ENCODE measurements at places on chromosomes 11 and 22.

DNA sequence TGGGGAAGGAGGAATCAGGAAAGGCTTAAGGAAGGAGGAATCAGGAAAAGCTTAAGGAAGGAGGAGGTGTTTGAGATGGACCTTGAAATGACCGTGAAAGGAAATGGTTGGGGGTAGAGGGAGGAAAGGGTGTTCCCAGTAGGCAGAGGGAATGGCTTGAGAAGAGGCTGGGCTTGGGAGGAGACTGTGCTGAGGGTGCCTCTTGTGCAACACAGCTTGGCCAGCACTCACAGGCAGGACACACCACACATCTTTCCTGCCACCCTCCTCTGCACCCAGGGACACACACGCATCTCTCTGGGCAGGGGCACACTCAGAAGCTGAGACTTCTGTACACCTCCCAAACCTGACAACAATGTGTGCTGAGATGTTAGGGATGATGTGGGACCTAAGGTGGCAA lies 151.4 kb downstream of the FBXO7 start:
- no peak overlapping the region for H3K27ac ChIP-seq
- no peak for DNase-seq
- H3K27me3 ChIP-seq, result no peaks in the 10 kb centered on the region
- H3K4me1 ChIP-seq, result peaks cover 21% of the 10 kb centered on the region

GRCh38 chr11:83047515-83048225 lies 24.0 kb downstream of the RAB30 start:
- H3K27me3 ChIP-seq, result no peaks in the 10 kb centered on the region
- H3K4me3 ChIP-seq, result no peak overlapping the region
- H3K36me3 ChIP-seq, result no peaks in the 10 kb centered on the region
- DNase-seq, result peak; percentile 82

GRCh38 chr11:44310206-44310462 lies 195 bp upstream of the ALX4 start:
- peaks cover 41% of the 10 kb centered on the region for H3K36me3 ChIP-seq
- H3K27me3 ChIP-seq, result no peaks in the 10 kb centered on the region
- no peak for DNase-seq
- H3K4me3 ChIP-seq, result peak overlapping the region; percentile 82

GRCh38 chr11:37184326-37184725 lies 586.3 kb upstream of the RAG2 start:
- no peak overlapping the region for H3K4me3 ChIP-seq
- no peak for DNase-seq
- no peaks in the 10 kb centered on the region for H3K27me3 ChIP-seq
- no peaks in the 10 kb centered on the region for H3K36me3 ChIP-seq
- no peaks in the 10 kb centered on the region for H3K4me1 ChIP-seq

DNA sequence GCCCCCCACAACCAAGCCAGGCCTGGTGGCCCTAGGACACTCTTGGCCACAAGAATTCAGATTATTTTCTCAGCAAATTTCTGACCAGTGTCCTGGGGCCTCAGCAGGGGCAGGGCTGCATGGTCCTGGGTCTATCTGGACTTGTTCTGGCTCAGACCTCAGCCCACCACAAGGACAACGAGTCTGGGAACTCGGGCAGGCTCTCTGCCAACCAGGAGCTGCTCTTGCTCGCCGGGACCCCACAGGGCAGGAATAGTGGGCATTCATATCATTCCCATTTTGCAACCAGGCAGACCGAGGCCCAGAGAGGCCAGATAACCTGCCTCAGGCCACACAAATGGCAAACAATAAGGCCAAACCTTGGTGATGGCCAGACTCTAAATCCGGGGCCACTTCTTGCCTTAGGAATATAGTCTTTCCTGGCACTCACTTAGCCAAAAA lies 75.4 kb upstream of the WNT7B start:
- peaks cover 61% of the 10 kb centered on the region for H3K4me1 ChIP-seq
- peak overlapping the region; percentile 63 for H3K4me3 ChIP-seq
- DNase-seq, result peak; percentile 65
- H3K27me3 ChIP-seq, result no peaks in the 10 kb centered on the region
- peak overlapping the region; percentile 55 for H3K27ac ChIP-seq

GRCh38 chr11:69393865-69394233 lies 87.6 kb upstream of the LINC01488 start:
- H3K4me1 ChIP-seq, result peaks cover 28% of the 10 kb centered on the region
- DNase-seq, result no peak
- H3K27me3 ChIP-seq, result no peaks in the 10 kb centered on the region

GRCh38 chr22:27318516-27318915 lies 483.0 kb downstream of the MN1 start:
- DNase-seq, result no peak
- H3K27me3 ChIP-seq, result peaks cover 3% of the 10 kb centered on the region
- no peak overlapping the region for H3K27ac ChIP-seq
- H3K36me3 ChIP-seq, result no peaks in the 10 kb centered on the region

DNA sequence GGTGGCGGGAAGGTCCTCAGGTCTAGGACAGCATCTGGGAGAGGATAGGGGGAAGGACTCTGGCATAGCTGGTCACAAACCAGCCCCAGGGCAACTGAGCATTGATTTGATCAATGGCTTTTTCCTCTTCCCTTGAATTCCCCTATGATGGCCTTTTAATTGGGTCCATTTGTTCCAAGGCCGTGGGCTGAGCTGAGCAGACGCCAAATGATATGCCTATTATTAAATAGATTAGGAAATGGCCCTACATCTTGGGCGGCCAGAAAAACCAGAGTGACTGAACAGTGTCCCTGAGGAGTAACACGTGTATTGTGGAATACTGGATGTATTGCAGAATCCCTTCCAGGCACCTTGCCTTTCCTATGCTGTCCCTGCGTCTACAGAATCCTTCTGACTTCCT lies 26.7 kb upstream of the P2RY6 start:
- no peak overlapping the region for H3K27ac ChIP-seq
- no peaks in the 10 kb centered on the region for H3K27me3 ChIP-seq
- no peak overlapping the region for H3K4me3 ChIP-seq
- H3K36me3 ChIP-seq, result no peaks in the 10 kb centered on the region

DNA sequence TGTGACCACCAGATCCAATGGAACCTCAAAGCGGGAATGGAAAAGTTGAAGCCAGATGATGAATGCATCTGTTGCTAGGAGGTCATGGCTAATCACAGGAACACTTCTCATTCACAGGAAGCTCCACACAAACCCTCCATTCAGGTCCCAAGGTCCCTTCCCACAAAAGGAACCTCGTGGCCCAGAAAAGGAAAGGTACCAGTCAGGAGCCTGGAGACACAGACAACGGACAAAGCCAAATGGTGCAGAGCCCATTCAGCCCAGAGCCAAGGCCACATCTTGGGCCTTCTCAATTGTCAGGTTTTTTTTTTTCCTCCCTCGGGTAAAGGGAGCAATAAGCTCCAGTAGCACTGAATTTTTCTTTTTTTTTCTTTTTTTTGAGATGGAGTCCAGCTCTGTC lies 87.0 kb downstream of the FAM168A start:
- H3K27me3 ChIP-seq, result no peaks in the 10 kb centered on the region
- peaks cover 9% of the 10 kb centered on the region for H3K4me1 ChIP-seq
- no peaks in the 10 kb centered on the region for H3K36me3 ChIP-seq
- H3K27ac ChIP-seq, result no peak overlapping the region

DNA sequence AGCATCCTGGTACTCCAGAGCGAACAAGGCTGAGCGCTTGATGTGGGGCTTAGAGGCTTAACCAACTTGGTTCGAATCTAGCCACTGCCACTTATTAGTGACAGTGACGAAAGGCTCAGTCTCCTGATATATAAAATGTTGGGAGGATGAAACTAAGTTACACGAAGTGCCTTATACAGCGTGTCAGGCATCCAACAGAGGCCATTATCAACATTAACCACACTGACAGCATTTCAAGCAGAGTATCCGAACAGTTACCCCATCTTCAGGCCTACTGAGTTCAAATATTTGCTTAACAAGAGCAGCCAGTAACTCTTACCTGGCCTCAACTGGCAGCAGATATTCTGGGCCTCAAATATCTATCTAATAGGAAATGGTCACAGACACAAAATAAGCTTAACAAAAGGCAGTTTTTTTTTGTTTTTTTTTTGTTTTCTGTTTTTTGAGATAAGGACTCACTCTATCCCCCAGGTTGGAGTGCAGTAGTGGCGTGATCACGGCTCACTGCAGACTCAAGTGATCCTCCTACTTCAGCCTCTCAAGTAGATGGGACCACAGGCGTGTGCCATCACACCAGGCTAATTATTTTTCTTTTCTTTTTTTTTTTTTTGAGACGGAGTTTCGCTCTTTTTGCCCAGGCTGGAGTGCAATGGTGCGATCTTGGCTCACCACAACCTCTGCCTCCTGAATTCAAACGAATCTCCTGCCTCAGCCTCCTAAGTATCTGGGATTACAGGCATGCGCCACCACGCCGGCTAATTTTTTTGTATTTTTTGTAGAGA lies 2.9 kb downstream of the SERPIND1 start:
- H3K4me3 ChIP-seq, result no peak overlapping the region
- H3K27ac ChIP-seq, result peak overlapping the region; percentile 26
- peaks cover 12% of the 10 kb centered on the region for H3K4me1 ChIP-seq
- no peaks in the 10 kb centered on the region for H3K27me3 ChIP-seq
- no peak for DNase-seq

DNA sequence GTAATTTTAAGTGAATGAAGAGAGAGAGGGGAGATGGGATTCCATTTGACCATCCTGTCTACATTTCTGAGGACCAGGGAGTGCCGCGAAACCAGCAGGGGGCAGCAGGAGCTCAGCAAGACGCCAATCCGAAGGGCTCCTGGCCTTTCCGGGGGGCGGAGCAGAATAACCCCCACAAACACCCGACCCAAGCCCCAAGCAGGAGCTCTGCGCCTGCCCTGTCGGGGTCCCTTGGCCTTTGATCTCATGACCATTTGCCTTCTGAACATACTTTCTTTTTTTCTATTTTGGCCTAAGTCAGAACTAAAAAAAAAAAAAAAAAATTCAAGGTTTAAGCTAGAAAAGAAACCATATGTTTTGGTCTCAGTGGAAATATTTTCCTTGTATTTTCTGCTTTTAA lies 21.9 kb upstream of the SCN2B start:
- H3K27ac ChIP-seq, result no peak overlapping the region
- no peaks in the 10 kb centered on the region for H3K36me3 ChIP-seq
- DNase-seq, result peak; percentile 22
- H3K4me1 ChIP-seq, result no peaks in the 10 kb centered on the region
- H3K4me3 ChIP-seq, result no peak overlapping the region
- no peaks in the 10 kb centered on the region for H3K27me3 ChIP-seq

GRCh38 chr11:31977343-31977742 lies 113.5 kb upstream of the RCN1 start:
- no peaks in the 10 kb centered on the region for H3K4me1 ChIP-seq
- no peak overlapping the region for H3K27ac ChIP-seq
- no peak for DNase-seq
- no peaks in the 10 kb centered on the region for H3K27me3 ChIP-seq

GRCh38 chr11:72410956-72411355 lies 23.4 kb downstream of the CLPB start:
- H3K27me3 ChIP-seq, result no peaks in the 10 kb centered on the region
- H3K36me3 ChIP-seq, result no peaks in the 10 kb centered on the region
- H3K4me1 ChIP-seq, result no peaks in the 10 kb centered on the region
- DNase-seq, result no peak
- no peak overlapping the region for H3K27ac ChIP-seq

DNA sequence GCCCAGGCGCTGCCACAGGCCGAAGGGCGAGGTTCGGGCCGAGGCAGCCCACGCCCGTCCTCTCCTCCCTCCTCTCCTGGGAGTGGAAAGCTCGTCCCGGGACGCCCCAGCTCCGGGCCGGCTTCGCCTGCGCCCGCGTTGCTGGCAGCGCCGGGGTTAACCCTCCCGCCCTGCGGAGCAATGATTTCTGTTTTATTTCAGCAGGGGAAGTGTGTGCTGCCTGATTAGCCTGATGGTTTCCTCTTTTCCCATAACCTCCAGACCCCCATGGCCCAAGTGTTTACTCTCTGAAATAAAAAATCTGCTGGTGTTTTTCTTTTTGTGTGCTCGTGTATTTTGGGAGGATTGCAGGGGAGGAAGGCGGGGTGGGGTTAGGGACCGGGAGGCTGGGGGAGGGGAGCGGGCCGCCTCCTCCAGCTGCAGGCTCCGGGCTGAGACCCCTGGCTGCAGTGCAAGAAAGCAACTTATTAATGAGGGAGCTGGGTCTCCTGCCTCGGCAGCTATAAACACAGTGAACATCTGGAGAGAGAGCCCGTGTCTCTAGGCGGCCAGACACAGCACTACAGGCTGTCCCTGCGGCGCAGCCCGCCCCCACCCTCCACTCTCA lies 38.6 kb downstream of the ETS1 start:
- no peaks in the 10 kb centered on the region for H3K27me3 ChIP-seq
- no peak for DNase-seq
- no peak overlapping the region for H3K27ac ChIP-seq
- no peaks in the 10 kb centered on the region for H3K36me3 ChIP-seq
- no peaks in the 10 kb centered on the region for H3K4me1 ChIP-seq

DNA sequence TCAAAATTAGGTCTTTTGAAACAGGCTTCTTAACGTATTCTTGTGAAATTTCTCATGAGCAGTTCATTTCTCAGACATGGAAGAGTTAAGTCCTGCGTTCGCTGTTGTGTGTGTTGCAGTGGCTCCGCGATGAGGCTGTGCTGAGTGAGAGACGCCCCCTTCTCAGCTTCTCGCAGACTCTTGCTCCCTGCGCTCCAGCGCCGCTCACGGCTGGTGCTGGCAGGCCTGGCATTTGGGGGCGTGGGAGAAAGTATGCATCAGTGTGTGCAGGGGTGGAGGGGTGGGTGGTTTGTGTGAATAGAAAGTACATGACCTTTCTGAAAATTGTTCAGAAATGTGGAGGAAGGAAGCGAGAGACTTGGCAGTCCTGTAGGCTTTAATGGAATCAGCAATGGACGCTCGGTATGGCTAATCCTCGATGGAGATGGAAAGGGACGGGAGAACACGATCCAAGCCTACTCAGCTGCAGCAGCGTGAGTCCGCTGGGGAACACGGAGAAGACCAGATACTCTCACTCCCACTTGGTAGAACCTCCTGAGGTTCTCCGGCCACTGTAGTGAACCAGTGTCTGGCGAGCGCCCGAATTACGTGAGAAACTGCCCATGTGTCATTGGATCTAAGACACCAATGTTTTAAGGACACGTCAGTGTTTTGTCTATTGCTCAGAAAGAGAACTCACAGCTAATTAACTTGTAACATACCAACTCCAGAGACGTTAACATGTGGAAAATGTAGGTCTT lies 5.9 kb downstream of the TAB1 start:
- no peaks in the 10 kb centered on the region for H3K27me3 ChIP-seq
- DNase-seq, result no peak
- 0 out of 2 replicates have a peak, but pooled peaks cover 3% of the 10 kb centered on the region for H3K36me3 ChIP-seq

GRCh38 chr11:2740275-2740940 lies 40.6 kb upstream of the KCNQ1OT1 start:
- H3K4me1 ChIP-seq, result peaks cover 13% of the 10 kb centered on the region
- H3K36me3 ChIP-seq, result no peaks in the 10 kb centered on the region
- H3K27me3 ChIP-seq, result 0 out of 2 replicates have a peak, but pooled peaks cover 5% of the 10 kb centered on the region
- H3K4me3 ChIP-seq, result no peak overlapping the region
- H3K27ac ChIP-seq, result no peak overlapping the region

GRCh38 chr11:1935156-1936071 lies 11.7 kb upstream of the MRPL23 start:
- H3K4me3 ChIP-seq, result no peak overlapping the region
- H3K36me3 ChIP-seq, result no peaks in the 10 kb centered on the region
- H3K27ac ChIP-seq, result no peak overlapping the region
- DNase-seq, result no peak
- H3K27me3 ChIP-seq, result no peaks in the 10 kb centered on the region

GRCh38 chr11:35330156-35330889 lies 89.0 kb downstream of the SLC1A2 start:
- DNase-seq, result no peak
- no peaks in the 10 kb centered on the region for H3K36me3 ChIP-seq
- H3K4me1 ChIP-seq, result no peaks in the 10 kb centered on the region
- H3K27ac ChIP-seq, result no peak overlapping the region
- no peak overlapping the region for H3K4me3 ChIP-seq

GRCh38 chr11:90330632-90331031 lies 107.8 kb upstream of the CHORDC1 start:
- H3K4me1 ChIP-seq, result no peaks in the 10 kb centered on the region
- H3K27me3 ChIP-seq, result no peaks in the 10 kb centered on the region
- no peak overlapping the region for H3K27ac ChIP-seq
- H3K36me3 ChIP-seq, result no peaks in the 10 kb centered on the region
